ENCODE measurements at places on chromosomes 1 and 21.

DNA sequence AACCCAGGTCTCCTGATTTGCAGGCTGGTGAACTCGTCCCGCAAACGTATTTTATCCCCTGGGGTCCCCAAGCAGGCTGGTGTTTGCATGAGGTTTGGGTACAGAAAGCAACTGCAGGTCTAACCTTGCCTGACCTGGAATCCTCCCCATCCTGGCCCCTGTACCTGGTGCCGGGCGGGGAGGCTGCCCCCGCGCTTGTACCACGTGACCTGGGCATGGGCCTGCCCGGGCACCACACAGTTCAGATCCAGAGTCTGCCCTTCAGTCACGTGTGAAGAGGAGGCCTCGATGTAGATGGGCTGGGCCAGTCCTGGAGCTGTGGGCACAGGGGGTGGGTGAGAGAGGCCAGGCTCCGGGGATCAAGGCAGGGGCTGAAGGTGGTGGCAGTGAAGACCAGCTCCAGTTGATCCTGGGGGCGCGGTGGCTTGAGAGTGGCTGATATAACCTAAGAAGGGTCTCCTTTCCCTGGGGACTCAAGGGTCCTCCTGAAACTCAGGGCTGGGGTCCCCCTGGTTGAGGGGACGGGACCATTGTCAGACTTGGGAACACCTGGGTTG lies 30.6 kb downstream of the LDLRAD2 start:
- DNase-seq, result no peak

GRCh38 chr1:201888282-201889089 lies at the start of gene SHISA4:
Gene SHISA4, plus strand, starts transcription at chr1:201888898. Its CDS starts 97 bp downstream, at chr1:201888995.
- DNase-seq, result no peak

- DNase-seq, result no peak
Measured at GRCh38 chr1:246683521-246683920, 40.7 kb upstream of the SCCPDH start.

- DNase-seq, result no peak
Measured at GRCh38 chr1:87226341-87226760, 102.3 kb upstream of the LMO4 start.

- no peak for DNase-seq
Measured at GRCh38 chr1:182235952-182236650, 155.5 kb downstream of the GLUL start.

DNA sequence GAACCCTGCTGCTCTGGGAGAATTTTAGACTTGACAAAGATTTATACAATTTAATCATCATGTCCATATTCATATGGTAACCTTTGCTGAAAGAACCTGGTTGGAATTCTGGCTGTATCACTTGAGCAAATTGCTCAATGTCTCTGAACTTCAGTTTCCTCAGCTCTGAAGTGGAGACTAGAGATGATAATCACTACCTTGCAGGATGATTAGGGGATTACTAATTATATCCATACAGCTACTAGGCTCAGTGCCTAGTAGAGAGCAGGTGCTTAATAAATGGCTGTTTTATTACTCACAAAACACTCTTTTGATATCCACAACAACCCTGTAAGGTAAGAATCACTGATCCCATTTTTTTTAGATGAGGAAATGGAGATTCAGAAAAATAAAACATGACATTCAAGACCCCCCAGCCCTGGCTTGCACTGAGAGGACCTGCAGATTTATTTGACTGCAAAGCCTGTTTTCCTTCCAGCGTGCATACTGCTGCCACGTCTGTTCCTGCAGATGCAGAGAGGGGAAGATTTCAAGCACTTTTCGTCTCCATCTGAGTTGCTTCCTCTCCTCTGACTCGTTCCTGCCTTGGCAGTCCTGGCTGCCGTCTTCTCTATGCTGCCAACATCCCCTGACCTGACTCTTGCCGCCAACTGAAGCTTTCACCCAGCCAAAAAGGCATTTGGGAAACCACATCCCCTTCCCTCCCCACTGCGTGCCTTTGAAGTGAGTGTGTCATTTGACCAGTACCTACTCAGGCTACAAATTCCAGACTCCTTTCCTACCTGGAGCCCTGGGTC lies 203.0 kb downstream of the PLPP3 start:
- DNase-seq, result no peak

GRCh38 chr1:41894808-41895483 lies 23.8 kb downstream of the HIVEP3 start:
- no peak for DNase-seq

- DNase-seq, result no peak
Measured at GRCh38 chr1:22831729-22832413, 121.2 kb downstream of the EPHB2 start.

- no peak for DNase-seq
Measured at GRCh38 chr1:109617291-109617801, 2.1 kb downstream of the GNAT2 start.

GRCh38 chr1:180188684-180189175 lies 34.1 kb downstream of the QSOX1 start:
- no peak for DNase-seq

DNA sequence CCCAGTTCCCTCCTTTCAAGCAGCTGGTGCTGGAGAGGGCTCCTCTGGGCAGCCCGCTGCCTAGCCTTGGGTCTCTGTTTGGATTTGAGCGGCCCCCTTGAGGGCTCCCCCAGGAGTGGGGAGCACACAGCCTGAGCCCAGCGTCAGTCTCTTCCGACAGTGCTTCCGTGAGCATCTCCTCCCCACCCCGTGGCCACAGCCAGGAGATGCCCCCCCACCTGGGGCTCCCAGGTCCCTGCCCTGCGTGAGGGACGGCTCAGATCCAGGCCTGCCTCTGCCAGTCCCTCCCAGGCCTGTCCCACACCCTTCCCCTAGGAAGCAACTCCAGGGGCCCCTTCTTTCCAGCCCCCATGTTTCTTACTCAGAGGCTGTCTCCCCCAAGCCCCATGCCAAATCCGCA lies 3.5 kb downstream of the SAMD11 start:
- no peak for DNase-seq

DNA sequence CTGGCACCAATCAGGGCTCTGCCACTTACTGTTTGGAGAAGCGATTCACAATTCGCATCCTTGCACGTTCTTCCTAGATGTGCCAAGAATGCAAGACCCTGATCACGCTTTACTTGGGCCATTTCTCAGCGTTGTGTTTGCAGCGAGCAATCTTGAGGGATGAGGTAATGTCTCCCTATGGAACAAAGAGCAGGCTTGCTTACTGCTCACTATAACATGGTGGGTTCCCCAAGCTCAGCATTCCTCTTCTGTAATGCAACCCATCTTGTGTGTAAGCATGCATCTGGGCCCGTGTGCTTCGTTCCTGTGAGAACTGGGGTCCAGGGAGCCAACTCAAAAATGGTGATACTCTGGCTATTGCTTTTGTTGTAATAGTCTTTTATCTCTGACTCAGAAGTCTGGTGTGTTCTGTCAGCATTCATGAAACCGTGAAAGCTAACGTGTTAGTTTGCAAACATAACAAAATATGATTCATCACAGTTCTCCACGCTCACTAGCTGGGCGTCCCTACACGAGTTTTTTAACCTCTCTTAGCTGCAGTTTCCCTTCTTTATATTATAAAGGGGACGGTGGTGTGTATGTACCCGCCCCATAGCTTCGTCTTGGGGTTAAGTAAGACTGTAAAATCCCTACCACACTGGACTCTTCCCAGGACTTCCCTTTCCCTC lies 33.3 kb downstream of the DNTTIP2 start:
- DNase-seq, result peak; percentile 45

DNA sequence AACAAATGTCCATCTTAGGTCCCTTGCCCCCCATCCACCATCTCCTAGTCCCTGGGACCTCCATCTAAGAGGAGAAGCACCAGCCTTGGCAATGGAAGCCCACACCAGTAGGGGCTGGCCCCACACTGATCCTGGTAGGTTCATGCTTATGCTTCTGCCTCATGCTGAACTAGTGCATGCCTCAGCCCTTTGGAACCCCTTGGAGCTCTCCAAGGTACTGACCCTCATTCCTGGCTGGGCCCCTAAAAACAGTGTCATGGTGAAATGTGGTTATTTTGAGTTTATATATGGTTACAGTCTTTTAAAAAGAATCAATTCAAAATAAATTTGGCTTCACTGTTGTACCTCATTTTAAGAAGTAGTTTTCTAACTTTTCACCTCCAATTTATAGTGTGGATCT lies 108.3 kb downstream of the HIVEP3 start:
- DNase-seq, result peak; percentile 21
